SK-MEL-5 (cell line): ENCODE measurements at places on chromosomes 2 and 18. TPM values are rescaled to one million over a fixed set of nuclear protein-coding genes. Genes with fewer than 3 reads are reported as not detected.

The CREG2 gene
- 0.03 TPM in 1 of 2 replicates, not detected in the other for total RNA-seq

The DIPK1C gene
- total RNA-seq = 12.6 and 17.3 TPM in 2 replicates

The ALK gene
- total RNA-seq = 3.7 and 4.8 TPM in 2 replicates

The TUBA4B gene
- total RNA-seq = not detected in 2 replicates

The KRTCAP3 gene
- not detected in 2 replicates for total RNA-seq

The AQP4 gene
- not detected in 2 replicates for total RNA-seq

The CCDC141 gene
- total RNA-seq = 0.13 TPM in 1 of 2 replicates, not detected in the other

The CAPN14 gene
- total RNA-seq = 0.24 and 0.42 TPM in 2 replicates

The TXNDC2 gene
- not detected in 2 replicates for total RNA-seq

The PROKR1 gene
- 6.3 and 6.9 TPM in 2 replicates for total RNA-seq

The KCNK3 gene
- not detected in 2 replicates for total RNA-seq

The COLEC11 gene
- not detected in 2 replicates for total RNA-seq

The MROH2A gene
- total RNA-seq = 0.08 TPM in 1 of 2 replicates, not detected in the other

The TRIM43 gene
- not detected in 2 replicates for total RNA-seq

The ZNF516 gene
- 15.1 and 16.6 TPM in 2 replicates for total RNA-seq

The REG1B gene
- total RNA-seq = not detected in 2 replicates

The COL6A3 gene
- total RNA-seq = 0.05 and 0.11 TPM in 2 replicates

The CENPA gene
- 18.9 and 23.0 TPM in 2 replicates for total RNA-seq

The PIKFYVE gene
- total RNA-seq = 50.9 and 52.0 TPM in 2 replicates

The CCNYL1 gene
- 7.0 and 8.5 TPM in 2 replicates for total RNA-seq

The GPR75 gene
- 0.53 and 0.83 TPM in 2 replicates for total RNA-seq

The REL gene
- 7.3 and 7.8 TPM in 2 replicates for total RNA-seq

The SCYGR5 gene
- not detected in 2 replicates for total RNA-seq

The TTN gene
- under 0.01 TPM in 2 replicates for total RNA-seq

The SCN7A gene
- total RNA-seq = not detected in 2 replicates

The GCA gene
- 5.6 and 5.7 TPM in 2 replicates for total RNA-seq

The CCDC74A gene
- 2.3 and 3.8 TPM in 2 replicates for total RNA-seq

The COA5 gene
- total RNA-seq = 45.0 and 46.4 TPM in 2 replicates
